T follicular helper cell (primary cell): ENCODE measurements at places on chromosomes 16 and 17.

DNA sequence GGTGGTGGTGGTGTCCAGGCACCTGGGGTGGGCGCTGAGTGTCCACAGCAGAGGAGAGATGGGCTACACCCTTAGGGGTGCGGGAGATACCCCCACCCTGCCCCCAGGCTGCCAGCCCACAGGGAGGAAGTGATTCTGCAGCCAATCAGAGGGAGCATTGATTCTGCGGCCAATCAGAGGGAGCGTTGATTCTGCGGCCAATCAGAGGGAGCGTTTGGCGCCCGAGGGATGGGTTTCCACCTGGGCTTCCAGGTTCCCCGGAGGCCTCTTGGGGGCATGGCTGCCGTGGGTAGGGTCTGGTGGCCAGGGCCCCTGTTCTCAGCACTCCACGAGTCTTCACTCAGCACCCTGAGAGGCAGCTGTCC, 28.2 kb upstream of the ACSF3 start:
- no peak for DNase-seq

DNA sequence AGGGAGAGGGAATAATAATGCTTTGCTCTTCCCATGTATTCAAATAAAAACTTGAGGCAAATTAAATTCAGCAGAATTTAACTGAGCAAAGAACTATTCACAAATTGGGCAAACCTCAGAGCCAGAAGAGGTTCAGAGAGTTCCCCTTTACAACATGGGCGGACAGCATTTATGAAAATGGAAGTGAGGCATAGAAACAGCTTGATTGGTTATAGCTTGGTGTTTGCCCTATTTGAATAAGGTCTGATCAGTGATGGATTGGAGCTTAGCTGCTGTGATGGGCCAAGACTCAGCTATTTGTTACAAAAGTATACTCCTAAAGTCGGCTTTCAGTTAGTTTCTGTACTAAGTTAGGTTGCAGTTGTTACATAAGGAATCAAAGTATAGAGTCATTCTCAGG, 63.0 kb downstream of the TMEM100 start:
- DNase-seq, result no peak

- no peak for DNase-seq
Observed at GRCh38 chr17:65065906-65066305, 9.4 kb upstream of the GNA13 start.

- no peak for DNase-seq
Observed at GRCh38 chr17:77258638-77259037, 117.9 kb downstream of the SEC14L1 start.

DNA sequence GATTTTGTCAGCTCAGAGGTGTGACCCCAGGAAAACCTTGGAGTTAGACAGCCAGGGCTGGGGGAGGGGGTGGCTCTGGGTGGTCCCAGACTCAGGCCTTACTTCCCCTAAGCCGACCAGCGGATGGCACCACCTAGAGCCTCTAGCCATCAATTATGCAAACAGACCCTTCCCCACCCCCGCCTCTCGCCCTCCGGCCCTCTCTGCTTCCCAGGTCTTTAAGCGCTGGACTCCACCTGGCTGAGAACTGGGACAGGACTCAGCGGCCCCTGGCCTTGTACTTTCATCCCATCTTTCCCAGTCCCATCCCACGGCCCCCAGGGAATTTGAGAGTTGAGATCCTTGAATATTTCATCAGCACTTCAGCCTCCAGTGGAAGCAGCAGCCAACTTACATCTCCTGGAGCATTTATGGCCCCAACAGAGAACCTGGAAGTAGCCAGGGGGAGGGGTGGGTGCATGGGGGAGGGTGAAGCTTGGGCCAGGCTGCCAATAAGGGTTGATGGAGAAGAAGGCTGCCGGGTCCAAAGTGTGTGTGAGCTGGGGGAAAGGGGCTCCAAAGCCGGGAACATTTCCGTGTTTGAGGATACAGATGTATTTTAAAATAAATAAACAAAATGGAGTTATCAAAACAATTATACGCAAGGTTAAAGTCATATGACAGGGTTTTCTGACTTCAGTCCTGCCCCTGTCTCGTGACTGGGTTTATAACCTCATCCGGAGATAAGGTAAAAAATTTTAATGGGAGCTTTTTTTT, 7.5 kb upstream of the JUP start:
- DNase-seq, result no peak

- no peak for DNase-seq
Observed at GRCh38 chr17:51217946-51218345, 41.9 kb downstream of the MBTD1 start.

DNA sequence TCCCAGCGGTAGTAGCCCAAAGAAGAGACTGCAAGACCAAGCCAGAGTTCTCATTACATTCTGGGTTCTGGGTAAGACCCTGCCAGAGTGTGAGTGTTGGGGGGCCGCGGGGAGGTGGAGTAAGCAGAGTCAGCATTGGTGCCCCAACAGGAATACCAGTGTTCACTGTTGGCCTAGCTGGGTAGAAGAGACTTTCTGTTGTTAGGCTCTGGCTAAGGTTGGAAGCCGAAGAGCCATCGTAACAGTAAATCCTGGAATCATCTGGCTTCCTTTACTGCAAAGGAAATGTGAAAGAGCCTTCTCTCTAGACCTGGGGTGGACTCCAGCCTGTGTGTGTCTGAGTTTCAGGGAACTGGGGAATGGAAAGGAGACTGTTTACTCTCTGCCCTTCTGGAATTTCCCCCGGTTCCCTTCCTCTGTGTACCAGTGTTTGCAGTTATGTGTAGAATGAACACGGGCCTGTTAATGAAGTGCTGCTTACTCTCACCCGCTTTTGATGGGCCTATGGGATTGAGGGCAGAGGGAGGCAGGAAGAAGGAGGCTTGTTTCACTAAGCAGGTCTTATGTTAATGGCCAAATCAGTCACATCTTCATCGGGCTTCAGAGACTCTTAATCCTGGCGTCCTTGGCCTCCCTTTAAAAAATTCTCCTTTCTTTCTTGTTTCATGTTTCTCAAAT, 68.5 kb downstream of the WWP2 start:
- no peak for DNase-seq

- no peak for DNase-seq
Observed at GRCh38 chr16:1983544-1984346, at the start of gene GFER. Gene GFER (plus strand): TSS chr16:1984193. CDS start chr16:1984219, 26 bp downstream.

DNA sequence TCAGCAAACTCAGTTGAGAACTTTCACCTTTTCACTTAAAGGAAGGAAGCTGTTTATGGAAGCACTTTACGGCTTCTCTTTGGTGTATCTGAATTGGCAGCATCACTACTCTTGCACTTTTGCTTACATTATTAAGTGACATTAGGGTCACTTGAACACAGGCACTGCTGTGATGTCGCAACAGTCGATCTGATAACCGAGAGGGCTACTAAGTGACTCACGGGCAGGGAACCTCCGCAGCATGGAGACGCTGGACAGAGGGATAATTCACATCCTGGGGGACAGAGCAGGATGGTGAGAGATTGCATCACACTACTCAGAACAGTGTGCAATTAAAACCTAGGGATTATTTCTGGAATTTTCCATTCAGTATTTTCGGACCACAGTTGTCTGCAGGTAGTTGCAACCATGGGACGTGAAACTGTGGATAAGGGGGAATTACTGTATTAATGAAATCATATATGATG, 56.5 kb downstream of the DNAH2 start:
- no peak for DNase-seq

DNA sequence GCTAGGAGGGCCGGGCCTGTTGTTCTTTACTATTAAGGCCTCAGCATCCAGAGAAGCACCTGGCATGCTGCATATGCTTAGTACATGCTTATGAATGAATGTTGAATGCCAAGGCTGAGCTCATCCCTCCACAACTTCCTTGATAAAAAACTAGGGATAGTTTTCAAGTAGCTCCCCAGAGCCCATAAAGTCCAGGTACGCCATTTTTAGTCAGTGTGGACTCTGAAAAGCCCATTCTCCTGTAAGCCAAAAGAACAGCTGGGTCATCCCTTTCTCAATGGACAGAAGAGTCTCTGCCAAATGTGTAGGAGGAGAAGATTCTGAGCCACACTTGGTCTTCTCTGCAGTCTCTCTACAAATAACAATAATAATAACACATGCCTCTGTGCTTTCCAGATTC, 8.9 kb upstream of the ITGB3 start:
- DNase-seq, result no peak

- no peak for DNase-seq
Observed at GRCh38 chr17:27741361-27741861, 58.9 kb downstream of the NOS2 start.

DNA sequence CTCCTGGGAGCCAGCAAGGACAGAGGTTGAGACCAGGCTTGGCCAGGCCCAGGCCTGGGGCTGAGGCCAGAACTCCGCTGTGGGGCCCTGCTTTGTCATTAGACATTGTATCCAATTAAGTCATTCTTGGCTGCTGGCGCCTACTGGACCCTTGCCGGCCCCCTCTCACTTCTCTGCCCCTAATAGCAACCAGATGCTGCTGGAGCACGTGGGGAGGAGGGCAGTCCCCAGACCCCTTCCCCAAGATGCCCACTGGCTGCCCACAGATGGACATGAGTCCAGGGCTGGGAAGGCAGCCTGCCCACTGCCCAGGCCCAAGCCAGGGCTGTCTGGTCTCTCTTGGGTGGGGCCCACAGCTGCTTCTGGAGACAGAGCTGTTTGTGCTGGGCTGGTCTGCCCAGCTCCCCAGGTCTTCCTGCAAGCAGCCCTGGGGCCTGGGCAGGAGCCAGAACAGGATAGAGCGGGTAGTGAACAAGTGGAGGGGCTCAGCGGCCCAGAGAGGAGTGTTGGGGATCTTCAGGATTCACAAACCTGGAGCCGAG, 7.8 kb downstream of the PLXDC1 start:
- no peak for DNase-seq

- DNase-seq, result no peak
Observed at GRCh38 chr17:51155416-51155815, 2.1 kb downstream of the NME1 start.

GRCh38 chr16:89289428-89290395, 72.2 kb downstream of the ZNF778 start:
- DNase-seq, result peak; percentile 56

DNA sequence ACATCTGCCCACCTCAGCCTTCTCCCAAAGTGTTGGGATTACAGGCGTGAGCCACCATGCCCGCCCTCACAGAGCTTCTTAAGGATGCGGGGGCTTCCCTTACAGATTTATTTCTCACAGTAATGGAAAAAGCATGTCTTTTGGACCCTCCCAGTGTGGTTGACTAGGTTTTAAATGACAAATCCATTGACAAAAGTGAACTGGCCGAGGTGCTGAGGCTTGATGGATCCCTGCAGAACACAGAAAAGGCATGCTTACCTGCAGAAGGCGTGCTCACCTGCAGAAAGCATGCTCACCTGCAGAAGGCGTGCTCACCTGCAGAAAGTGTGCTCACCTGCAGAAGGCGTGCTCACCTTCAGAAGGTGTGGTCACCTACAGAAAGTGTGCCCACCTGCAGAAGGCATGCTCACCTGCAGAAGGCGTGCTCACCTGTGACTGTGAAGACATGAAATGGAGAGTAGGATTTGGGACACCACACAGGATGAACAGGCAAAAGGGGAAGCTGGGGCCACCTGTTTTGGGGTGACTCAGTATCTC, 15.1 kb upstream of the BBS2 start:
- DNase-seq, result no peak

- no peak for DNase-seq
Observed at GRCh38 chr17:8609910-8610309, 20.6 kb downstream of the MYH10 start.

DNA sequence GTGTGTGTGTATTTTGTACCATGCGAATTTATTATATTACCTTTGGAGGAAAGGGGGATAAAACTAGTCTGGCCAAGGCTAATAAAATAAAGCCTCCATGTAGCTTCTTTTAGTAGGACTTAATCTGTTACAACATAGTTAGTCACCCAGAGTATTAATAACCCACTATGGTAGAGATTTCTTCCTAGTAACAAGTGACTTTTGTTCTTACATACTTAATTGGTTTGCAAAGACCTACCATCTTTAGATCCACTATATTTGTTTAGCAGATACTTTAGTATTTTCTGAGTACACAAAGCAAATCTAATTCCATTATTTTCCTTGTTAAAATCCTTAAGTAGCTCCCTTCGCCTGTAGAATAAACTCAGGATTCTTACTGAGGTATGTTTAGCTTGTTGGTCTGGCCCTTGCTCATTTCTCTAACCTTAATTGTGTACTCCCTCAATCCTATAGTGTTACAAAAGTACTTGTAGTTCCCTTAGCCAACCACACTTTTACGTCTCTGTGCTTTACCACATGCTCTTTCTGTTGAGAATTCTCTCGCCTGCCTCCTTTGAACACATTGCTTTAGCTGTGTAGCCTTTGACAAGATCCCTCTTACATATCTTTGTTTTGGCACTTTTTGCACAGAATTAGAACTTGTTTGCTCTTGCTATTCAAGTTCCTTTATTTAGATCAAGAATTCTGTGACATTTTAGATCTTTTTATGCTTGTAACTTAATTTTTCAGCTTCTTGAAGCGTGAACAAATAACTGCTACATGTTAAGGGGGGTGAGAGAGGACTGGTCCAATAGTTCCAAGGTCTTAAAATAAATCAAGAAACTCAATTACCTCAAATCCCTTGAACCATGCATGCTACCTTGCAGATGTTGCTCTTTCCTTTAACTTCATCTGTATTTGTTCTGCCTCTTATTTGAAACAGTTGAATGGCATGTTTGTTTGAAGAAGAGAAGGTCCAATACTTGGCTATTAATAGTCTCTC, 23.8 kb downstream of the CLTC start:
- no peak for DNase-seq

DNA sequence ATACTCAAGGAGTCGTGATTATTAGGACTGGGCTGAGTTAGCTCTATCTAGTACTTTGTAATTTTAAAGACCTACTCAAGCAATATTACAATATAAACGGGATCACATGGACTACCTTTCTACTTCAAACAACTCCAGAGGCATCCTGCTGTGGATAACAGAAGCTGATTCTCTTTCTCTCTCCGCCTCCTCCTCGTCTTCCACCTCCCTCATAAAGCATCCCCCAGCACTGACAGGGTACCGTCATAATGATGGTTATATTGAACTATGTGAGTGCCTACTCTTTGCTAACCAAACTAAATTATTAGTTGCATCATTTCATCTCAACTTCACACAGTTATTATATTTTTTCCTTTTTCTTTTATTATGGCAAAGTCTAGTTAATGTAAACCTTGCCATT, 165.4 kb upstream of the FOXF1 start:
- DNase-seq, result no peak

GRCh38 chr17:79978548-79978855, 57.2 kb downstream of the TBC1D16 start:
- DNase-seq, result no peak

GRCh38 chr17:60501589-60501988, 24.5 kb downstream of the APPBP2 start:
- DNase-seq, result no peak

DNA sequence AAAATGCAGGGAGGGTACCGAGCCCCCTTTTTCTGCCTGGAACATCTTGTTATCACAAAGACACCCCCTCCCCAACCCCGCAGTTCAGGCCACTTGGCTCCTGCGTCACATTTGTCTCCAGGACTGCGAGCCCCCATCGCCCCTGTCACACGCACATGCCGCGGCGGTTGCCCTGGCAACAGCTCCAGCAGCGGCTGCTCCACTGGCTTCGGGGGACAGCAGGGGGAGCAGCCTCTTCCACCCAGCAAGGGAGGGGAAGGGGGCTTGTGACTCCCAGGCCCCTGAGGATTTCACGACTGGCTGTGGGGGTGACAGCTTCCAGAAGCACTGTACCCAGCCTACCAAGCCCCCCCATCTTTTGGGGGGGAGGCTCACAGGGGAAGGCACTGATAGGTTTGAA, 2.6 kb downstream of the BAIAP3 start:
- no peak for DNase-seq
